Osteocyte (in vitro differentiated cells): ENCODE measurements at places on chromosomes 7 and 10.

DNA sequence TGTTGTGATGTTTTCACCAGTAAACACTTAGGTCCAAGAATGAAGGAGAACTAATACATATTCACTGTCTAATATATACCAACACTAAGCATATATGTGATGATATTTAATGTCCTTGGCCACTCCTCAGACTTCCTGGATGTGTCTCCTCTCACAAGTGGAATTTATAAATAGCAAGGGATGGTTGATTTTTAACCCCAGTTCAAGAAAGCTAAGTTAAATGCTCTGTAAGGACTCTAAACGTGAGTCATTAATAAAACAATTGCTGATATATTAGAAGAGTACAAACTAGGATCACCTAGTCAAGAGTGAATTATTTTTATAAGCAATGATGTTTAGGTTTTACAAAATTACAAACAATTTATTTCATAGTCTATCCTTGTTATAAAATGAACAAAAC lies 355.9 kb upstream of the TMEM229A start:
- DNase-seq, result no peak

DNA sequence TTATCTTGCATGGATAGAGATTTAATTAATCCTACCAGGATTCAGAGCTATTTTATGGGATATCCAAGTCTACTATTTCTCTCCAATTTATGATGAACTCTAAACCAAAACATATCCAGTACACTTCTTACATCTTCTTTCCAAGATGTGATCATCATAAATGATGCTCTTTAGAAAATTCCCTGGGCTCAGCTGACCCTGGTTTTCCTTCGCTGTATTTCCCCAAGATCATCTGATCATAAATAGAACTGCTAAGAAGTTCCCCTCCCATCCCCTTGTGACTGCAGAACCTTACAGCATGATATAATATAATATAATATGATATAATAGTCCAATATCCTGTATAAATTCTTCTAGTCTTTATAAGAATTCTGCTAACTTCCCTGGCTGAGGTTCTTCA lies 114.6 kb upstream of the LYZL2 start:
- no peak for DNase-seq

DNA sequence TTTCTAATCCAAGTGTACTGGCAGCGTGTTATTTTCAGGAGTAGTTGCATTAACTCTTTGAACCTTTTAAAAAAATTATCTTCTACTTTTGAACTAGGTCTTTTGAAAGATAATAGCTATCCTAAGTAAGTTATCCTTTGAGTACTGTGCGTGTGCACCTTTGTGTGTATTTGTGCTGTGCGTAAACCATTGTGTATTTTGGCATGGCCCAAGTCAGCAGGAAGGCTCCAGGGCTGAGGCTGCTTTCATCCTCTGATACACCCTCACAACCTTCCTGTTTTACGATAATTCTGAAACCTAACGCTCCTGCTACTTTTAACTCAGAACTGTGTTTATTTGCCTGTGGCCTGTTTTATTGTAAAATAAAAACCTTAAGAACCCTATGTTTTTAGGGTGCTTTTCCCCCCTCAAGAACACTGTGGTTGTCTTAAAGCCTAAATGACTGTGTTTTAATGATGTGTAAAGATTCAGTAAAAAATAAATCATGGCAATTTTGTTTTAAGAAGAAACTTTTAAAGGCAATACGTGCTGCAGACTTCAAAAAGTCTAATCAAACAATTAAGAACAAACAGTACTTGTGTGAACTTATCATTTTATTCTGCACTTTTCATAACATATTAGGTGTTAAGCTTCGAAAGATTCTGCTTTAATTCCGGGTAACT lies 57.5 kb downstream of the HDAC9 start:
- DNase-seq, result no peak

DNA sequence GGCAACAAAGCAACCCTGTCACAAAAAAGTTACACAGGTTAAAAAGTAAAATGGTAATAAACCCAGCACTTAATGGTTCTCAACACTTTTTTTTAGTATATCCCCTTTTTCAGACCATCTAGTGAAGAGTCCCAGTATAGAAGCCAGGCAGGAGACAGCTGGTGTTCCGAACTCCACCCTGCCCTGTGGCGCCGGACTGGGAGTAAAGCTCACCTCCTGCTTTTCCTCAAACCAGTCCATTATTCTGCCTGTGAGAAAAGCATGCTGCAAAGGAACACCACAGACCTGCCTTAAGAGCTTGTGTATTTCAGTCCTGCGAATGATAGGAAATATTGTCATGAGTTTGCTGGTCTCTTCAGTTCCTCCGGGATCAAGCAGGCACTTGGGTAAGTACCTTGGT lies 81.0 kb downstream of the EZH2 start:
- no peak for DNase-seq

DNA sequence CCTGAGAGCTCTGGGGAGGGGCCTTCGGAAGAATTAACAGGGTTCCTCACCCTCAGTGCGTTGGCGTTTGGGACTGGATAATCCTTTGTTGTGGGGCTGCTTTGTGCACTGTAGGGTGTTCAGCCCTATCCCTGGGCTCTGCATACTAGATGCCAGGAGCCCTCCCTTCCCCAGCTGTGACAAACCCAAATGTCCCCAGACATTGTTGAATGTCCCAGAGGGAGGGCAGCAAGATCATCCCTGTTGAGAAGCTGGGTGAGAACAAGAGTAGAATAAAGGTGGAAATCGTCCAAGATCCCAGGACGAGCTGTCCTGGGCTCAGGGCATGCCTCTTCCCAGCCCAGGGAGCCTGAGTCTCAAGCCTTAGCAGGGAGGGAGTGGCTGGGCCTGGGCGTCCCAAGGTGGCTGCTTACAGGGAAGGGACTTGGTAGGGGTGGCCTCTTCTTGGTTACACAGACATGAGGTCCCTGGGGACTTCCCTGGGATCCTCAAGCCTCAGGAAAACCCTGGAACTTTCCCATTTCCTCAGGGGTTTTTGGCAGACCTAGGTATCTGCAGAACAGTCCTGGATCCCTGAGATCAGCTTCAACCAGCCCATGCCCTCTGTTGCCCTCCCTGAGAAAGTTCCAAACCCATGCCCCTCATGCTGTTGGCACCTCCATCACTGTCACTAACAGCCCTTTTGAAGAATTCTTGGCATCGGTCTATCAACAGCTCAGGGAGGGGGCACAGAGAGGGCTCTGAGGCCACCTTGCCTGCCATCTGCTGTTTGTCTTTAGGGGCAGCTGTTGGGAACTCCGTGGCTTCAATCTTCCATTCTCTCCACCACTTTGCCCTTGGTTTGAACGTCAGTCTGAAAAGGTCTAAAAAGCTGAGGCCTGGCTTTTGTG lies 53.7 kb downstream of the GOLGA7B start:
- no peak for DNase-seq

GRCh38 chr7:128103498-128104107 lies 72.4 kb upstream of the LRRC4 start:
- DNase-seq, result no peak

- DNase-seq, result no peak
These were observed 95.5 kb downstream of the INPP5A start for GRCh38 chr10:132632851-132633684.

GRCh38 chr10:2660276-2660675 lies 407.1 kb upstream of the PFKP start:
- no peak for DNase-seq

DNA sequence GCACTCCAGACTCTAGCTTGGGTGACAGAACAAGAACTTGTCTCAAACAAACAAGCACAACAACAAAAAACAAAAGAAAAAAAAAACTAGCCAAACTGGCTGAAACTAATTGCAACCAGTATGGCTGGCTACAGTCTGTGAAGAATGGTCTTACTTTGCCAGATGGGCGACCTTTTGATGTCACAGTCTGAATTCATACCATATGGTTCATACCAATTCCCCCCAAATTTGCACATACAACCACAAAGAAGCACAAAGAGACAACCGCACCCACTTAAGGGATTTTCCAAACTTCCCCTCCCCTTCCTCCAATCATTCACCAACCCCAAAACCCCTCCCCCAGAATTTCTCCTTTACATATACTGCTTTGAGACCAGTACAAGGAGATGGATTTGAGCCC lies 114.2 kb downstream of the SPAG6 start:
- no peak for DNase-seq
